Activated naive CD8-positive, alpha-beta T cell treated with anti-CD3 and anti-CD28 coated beads, Interleukin-2, amount 10 ng/mL, durations not matched to agents 7 days and 5 days (primary cell): ENCODE measurements at places on chromosomes 1 and 21. TPM values are rescaled to one million over a fixed set of nuclear protein-coding genes. Genes with fewer than 3 reads are reported as not detected.

DNA sequence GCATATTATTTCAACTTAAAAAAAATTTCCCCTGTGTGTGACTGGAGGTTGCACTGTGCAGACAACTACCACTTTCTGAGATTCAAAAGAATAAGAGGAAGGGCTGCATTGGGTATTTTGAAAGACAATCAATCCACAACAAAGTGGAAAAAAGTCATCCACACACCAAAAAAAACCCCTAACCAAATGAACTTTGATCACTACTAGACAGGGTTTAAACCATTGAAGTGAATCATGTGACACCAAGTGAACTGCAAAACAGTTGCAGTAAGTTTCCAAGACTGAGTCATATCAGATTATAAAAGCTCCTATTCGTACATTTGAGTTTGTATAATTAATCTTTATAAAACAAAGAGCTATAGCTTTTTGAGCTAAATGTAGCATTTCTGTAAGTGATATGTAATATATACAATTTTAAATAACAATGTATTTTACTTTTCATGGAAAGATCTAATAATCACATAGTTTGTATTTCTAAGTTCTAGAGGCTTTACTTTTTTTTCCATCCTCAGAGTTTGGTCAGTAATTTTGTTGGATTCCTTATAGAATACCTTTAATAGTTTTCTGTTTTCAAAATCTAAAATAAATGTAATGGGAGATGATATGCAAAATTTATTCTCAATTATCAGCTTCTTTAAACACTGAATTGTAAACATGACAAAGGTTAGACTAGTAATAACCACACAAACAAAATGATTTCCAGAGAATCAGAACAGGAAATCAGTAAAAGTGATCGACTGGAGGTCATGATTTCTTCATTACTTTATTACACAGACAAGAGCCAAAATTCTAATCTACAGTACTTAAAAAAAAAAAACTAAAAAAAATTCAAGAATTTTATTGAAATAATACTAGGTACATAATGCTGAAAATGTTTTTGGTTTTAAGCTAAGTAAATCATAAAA lies 50.5 kb upstream of the GFI1 start:
- H3K4me1 ChIP-seq, result peaks cover 44% of the 10 kb centered on the region
- H3K36me3 ChIP-seq, result peaks cover 36% of the 10 kb centered on the region
- no peak for DNase-seq
- H3K27ac ChIP-seq, result peak overlapping the region; percentile 93

Gene SF3B4
- 72.1 TPM for total RNA-seq

Gene CBS
- total RNA-seq, result 13.7 TPM

GRCh38 chr21:36282568-36283230 lies 37.3 kb upstream of the MORC3 start:
- H3K27me3 ChIP-seq, result no peaks in the 10 kb centered on the region
- peaks cover 11% of the 10 kb centered on the region for H3K36me3 ChIP-seq
- DNase-seq, result no peak

GRCh38 chr1:113905435-113905861 lies 322 bp downstream of the DCLRE1B start:
- H3K4me3 ChIP-seq, result peak overlapping the region; percentile 99
- no peaks in the 10 kb centered on the region for H3K27me3 ChIP-seq
- peaks cover 30% of the 10 kb centered on the region for H3K36me3 ChIP-seq
- H3K27ac ChIP-seq, result peak overlapping the region; percentile 91

DNA sequence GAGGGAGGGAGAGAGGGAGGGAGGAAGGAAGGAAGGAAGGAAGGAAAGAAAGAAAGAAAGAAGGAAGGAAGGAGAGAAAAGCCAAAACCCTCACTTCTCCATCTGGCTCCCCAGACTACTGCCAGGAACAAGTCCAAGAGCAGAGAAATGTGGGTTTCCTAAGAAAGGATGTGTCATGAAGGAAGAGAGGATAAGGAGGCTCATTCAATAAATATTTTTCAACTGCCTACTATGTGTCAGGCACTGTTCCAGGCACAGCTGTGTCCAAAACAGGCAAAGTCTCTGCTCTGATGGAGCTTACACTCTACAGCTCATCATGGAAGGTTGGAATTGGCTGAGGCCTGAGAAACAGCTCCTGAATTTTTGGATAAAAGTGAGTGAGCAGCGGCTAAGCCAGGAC lies 42.6 kb upstream of the ATP2B4 start:
- peaks cover 24% of the 10 kb centered on the region for H3K27me3 ChIP-seq
- no peaks in the 10 kb centered on the region for H3K4me1 ChIP-seq
- H3K27ac ChIP-seq, result no peak overlapping the region
- no peak for DNase-seq

DNA sequence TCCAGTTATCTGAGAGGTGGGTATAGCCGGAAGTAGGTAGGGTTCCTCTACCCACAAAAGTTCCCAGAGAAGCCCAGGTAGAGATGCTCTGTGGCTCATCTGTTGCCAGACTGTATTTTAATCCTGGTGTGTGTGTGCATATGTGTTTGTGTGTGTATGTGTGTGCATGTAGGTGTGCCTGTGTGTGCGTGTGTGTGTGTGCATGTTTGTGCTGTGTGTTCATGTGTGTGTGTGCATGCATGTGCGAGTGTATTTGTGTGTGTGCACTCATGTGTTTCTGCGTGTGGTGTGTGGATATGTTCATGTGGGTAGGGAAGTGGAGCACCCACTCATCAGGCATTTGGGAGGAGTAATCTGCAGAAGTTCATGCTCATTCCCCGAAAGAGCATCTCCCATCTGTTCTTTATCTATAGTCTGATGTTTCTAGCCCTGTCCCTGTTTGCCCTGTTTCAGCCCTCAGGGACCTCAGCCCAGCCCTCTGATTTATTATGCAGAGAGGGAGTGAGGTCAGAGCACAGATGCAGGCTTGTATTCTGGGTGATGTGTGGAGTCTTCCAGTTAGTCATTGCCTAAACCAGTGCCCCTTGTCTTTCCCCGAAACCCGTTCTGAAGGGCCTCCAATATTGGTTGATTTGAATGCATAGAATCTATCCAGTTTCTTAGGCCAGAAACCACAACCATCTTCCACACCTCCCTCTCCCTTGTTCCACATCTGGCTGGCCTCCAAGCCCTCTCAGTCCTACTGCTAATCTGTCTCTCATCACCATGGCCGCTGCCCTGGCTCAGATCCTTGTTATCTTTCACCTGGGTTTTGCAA lies 69.1 kb downstream of the DISC1 start:
- peaks cover 13% of the 10 kb centered on the region for H3K4me1 ChIP-seq
- no peaks in the 10 kb centered on the region for H3K27me3 ChIP-seq
- H3K27ac ChIP-seq, result no peak overlapping the region
- H3K36me3 ChIP-seq, result peaks cover 13% of the 10 kb centered on the region
- DNase-seq, result no peak
- H3K4me3 ChIP-seq, result no peak overlapping the region

Gene RASAL2
- 0.11 TPM for total RNA-seq

GRCh38 chr1:205600085-205600484 lies 31.7 kb downstream of the ELK4 start:
- H3K4me1 ChIP-seq, result peaks cover 18% of the 10 kb centered on the region
- no peak for DNase-seq
- peak overlapping the region; percentile 36 for H3K27ac ChIP-seq

DNA sequence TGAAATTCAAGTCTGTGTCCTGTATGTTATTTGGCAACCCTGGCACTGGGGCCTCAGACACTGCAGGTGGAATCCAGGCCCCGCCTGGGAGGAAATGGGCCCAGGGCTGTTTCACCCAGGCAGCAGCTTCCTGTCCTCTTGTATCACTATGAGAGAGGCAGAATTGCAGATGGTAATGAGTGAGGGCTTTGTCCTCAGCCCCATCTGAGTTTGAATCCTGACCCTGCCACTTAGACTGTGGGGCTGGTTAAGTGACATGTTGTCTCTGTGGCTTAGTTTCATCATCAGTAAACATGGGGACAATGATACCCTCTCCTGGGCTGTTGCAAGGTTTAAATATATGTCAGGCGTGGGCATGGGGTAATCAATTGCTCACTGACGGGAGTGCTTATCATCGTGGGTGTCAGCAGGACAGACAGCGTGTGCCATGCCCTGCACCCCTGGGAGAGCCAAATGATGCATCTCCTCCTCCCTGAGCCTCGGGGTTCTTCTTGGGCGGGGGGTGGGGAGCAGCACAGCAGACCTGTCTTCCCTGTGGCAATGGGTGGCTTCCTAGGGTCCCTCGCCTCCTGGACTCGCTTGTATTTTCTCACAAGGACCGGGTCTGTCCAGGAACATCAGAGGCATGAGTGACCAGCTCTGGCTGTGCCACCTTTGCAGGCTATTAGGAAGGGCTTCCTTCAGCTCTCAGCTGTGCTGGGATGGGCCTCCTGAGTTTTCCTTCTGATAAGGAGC lies 42.1 kb downstream of the ARHGEF10L start:
- no peak overlapping the region for H3K27ac ChIP-seq
- no peak for DNase-seq
- H3K4me3 ChIP-seq, result no peak overlapping the region

DNA sequence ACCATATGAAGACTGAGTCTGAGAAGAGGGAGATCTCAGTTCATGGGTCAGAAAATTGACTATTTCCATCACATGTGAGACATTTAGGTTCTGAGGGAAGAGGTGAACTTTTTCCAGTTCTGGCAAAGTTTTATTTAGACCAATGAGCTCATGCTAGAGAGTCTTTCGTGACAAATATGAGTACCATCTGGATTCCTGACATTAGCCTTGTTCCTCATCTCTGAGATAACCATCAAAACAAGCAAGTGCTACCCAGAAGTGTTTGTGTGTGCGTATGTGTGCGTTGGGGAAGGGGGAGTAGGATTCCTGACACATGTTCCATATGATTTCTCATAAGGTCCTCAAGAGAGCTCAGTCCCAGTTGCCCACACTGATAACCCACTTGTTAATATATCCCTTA lies 120.6 kb downstream of the FASLG start:
- no peaks in the 10 kb centered on the region for H3K27me3 ChIP-seq
- DNase-seq, result no peak
- no peak overlapping the region for H3K4me3 ChIP-seq
- no peak overlapping the region for H3K27ac ChIP-seq
- peaks cover 22% of the 10 kb centered on the region for H3K4me1 ChIP-seq

- peak; percentile 86 for DNase-seq
- H3K4me3 ChIP-seq, result peak overlapping the region; percentile 82
- H3K4me1 ChIP-seq, result peaks cover 74% of the 10 kb centered on the region
- peak overlapping the region; percentile 98 for H3K27ac ChIP-seq
Measured at GRCh38 chr1:42931911-42932422, 26.7 kb downstream of the SLC2A1 start.

DNA sequence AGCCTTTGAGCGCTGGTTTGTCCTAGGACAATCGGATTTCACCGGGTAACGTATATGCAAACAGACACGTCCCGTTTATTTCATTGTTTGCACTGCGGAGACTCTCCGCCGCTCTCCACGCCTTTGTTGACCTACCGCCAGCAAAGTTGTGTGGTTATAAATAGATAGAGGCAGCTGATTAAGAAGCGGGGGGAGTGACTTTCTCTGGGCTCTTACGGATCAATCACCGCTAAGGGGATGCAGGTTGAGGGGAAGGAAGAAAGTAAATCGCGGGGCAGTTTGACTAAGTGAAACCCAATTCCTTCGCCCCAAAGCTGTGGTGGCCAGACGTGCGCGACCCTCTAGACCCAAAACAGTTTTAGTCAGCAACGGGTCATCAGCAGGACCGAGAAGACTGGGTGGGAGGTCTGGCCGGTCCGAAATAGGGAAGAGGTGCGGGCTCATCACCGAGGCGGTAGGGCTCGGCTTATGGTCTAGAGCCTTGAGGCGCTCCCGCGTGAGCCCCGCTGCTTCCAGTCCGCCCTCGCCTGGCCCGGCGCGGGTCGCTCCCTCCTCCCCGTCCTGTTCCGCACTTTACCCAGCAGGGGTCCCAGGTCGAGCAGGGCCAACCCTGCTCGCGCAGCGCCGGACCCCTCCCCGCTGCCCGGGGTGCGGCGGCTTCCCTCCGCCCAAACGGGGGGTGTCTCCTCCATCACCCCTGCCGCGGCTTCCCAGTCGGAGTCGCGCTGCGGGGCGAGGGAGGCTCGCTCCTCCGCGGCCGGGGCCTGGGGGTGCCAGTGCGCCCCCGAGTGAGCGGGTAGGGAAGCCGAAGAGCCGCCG lies 120.8 kb upstream of the RRP15 start:
- no peaks in the 10 kb centered on the region for H3K36me3 ChIP-seq
- peak overlapping the region; percentile 79 for H3K4me3 ChIP-seq
- peak; percentile 42 for DNase-seq
- peaks cover 47% of the 10 kb centered on the region for H3K27me3 ChIP-seq
- peaks cover 11% of the 10 kb centered on the region for H3K4me1 ChIP-seq

GRCh38 chr1:205693421-205693991 lies 13.2 kb upstream of the SLC45A3 start:
- peaks cover 27% of the 10 kb centered on the region for H3K27me3 ChIP-seq
- DNase-seq, result no peak
- H3K4me3 ChIP-seq, result no peak overlapping the region
- no peak overlapping the region for H3K27ac ChIP-seq
- H3K4me1 ChIP-seq, result peaks cover 5% of the 10 kb centered on the region

- H3K36me3 ChIP-seq, result no peaks in the 10 kb centered on the region
- H3K27me3 ChIP-seq, result peaks cover 11% of the 10 kb centered on the region
- H3K27ac ChIP-seq, result no peak overlapping the region
- peaks cover 5% of the 10 kb centered on the region for H3K4me1 ChIP-seq
- no peak overlapping the region for H3K4me3 ChIP-seq
Measured at GRCh38 chr1:228998179-228998578, 262.9 kb downstream of the RHOU start.

GRCh38 chr1:200453553-200453905 lies 43.7 kb upstream of the ZNF281 start:
- H3K4me3 ChIP-seq, result no peak overlapping the region
- H3K27me3 ChIP-seq, result peaks cover 4% of the 10 kb centered on the region
- DNase-seq, result no peak
- no peaks in the 10 kb centered on the region for H3K36me3 ChIP-seq
- H3K27ac ChIP-seq, result no peak overlapping the region
- H3K4me1 ChIP-seq, result peaks cover 3% of the 10 kb centered on the region

- no peaks in the 10 kb centered on the region for H3K27me3 ChIP-seq
- H3K4me3 ChIP-seq, result no peak overlapping the region
- peaks cover 26% of the 10 kb centered on the region for H3K4me1 ChIP-seq
- H3K36me3 ChIP-seq, result peaks cover 7% of the 10 kb centered on the region
Measured at GRCh38 chr1:19426294-19427086, 58.8 kb downstream of the CAPZB start.

Gene KLHL17
- 35.3 TPM for total RNA-seq

Gene MAN1C1
- 20.5 TPM for total RNA-seq

Gene DPT
- not detected for total RNA-seq

GRCh38 chr1:59487335-59488031 lies 190.6 kb downstream of the FGGY start:
- H3K36me3 ChIP-seq, result peaks cover 5% of the 10 kb centered on the region
- H3K4me3 ChIP-seq, result no peak overlapping the region
- no peak overlapping the region for H3K27ac ChIP-seq
- peaks cover 8% of the 10 kb centered on the region for H3K4me1 ChIP-seq

DNA sequence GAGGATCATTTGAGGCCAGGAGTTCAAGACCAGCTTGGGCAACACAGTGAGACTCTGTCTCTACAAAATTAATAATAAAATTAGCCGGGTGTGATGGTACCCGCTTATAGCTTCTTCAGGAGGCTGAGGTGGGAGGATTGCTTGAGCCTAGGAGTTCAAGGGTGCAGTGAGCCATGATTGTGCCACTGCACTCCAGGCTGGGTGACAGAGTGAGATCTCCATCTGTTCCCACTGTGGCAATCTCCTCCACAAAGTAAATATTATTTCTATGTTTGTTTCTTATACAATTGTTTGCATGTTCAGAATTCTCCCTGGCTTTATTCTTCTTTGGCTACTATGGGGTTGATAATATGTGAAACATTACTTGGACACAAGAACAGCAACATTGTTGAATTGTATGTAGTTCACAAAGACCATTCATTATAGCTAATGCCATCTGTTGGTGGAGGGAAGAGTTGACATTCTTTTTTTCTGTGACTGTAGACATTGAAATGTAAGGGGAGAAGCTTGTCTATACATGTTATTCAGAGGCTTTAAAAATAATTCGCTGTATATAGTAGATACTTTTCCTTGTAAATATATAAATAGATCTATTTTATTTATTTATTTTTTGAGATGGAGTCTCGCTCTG lies 47.8 kb upstream of the SRSF10 start:
- H3K36me3 ChIP-seq, result no peaks in the 10 kb centered on the region
- H3K4me3 ChIP-seq, result no peak overlapping the region
- no peak for DNase-seq
- H3K27ac ChIP-seq, result no peak overlapping the region
- H3K27me3 ChIP-seq, result peaks cover 2% of the 10 kb centered on the region

Gene CRNN
- not detected for total RNA-seq
